ENCODE measurements at places on chromosomes 11 and 22. TPM values are rescaled to one million over a fixed set of nuclear protein-coding genes. Genes with fewer than 3 reads are reported as not detected.

The OR4C6 gene
- total RNA-seq: not detected

The NXPE4 gene
- not detected for total RNA-seq

The SLC22A12 gene
- total RNA-seq: not detected

The PRODH gene
- 3.6 TPM for total RNA-seq

The FAM83F gene
- total RNA-seq: under 0.01 TPM

The OR10S1 gene
- not detected for total RNA-seq

The INS gene
- not detected for total RNA-seq

The MS4A3 gene
- not detected for total RNA-seq

DNA sequence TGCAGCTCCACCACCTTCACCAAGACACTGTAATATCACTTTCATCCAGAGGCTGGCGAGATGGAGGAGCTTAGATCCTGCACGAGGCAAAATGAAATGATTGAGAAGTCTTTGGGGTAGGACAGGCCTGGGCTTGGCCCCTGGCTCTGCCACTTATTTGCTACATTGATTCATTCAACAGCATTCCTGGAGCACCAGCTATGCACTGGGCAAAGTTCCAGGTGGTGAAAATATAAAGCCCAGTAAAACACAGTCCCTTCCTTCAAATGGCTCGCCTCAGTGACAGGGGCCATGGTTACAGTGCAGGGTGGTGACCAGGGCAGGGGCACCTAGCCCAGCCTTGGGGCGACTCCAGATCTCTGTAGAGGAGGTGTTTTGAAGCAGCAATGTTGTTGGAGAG, 19.7 kb downstream of the ALX4 start:
- DNase-seq: no peak

DNA sequence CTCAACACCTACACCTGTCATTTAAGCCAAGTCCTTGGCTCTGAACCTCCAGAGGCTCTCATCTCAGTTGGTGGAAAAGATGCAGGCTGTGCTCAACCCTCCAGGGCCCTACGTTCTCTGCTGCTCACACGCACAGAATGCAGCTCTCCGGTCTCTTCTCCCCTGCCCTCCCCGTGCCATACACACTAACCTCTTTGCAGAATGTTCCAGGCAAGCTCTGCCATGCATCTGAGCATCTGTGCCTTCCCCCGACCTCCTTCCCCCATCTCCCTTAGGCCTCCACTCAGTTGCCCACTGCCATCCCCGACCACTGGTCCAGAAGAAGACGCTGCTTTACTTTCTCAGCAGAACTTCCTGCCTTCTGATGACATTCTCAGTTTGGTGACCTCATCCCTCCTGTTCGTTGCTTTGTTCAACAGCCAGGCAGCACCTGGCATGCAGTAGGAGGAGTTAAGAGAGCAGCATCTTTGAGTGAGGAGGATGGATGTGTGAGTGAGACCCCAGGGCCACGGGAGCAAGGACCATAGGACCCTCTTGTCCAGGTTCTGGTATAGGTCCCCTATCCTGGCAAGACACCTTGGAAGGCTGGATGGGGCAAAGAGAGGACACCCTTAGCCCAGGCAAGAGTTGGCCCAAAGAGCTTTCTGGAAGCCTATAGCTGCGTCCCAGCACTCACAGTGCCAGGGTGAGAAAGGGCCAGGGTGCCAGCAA, 598.0 kb downstream of the BRD1 start:
- no peak for DNase-seq

DNA sequence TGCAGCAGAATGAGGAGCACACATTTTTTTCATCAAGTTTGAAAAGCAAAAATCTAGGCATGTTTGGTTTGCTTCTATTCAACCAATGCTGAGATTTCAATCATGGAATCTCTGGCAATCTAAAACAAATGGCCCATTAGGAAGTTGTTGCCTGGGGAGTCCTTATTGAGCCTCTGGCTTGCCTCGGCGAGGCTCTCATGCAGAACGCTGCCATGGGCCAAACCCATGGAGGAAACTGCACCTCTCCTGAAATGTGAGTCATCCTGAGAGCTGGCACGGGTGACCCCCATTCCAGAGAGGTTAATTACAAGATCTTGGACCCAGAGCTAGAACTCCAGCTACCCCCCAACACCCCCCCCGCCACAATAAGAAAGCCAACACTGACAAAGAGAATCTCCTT, 80.7 kb downstream of the MN1 start:
- DNase-seq: no peak

- peak; percentile 39 for DNase-seq
Observed at GRCh38 chr22:23677701-23677995, 13.2 kb upstream of the RGL4 start.

DNA sequence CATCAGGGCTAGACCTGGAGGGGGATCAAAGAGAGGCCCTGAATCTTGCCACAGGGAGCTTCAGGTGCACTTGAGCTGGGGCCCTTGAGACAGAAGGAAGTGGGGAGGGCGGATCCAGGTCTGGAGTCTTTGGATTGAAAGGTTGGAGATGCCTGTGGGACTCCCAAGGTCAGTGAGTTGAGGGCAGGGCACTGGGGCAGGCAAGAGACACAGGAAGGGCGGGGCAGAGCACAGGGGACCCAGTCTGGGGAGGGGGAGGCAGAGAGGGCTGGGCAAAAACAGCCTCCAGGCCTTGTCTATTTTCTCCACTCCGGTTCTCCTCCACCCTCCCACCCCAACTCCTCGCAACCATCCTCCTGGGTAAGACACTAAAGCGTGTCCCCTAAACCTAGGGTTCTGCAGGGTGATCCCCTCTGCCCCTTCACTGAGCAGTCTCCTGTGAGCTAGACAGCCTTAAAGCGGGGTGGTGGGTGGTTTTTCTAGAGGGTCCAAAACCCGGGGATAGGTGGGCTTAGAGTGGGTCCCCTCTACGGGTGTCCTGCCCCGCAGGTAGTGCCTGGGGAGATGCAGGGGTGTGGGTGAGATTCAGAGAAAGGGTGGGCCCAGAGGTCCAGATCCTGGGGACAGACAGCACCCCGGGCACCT, 38.6 kb upstream of the CELSR1 start:
- peak; percentile 60 for DNase-seq

GRCh38 chr11:87603887-87604286, 566.2 kb downstream of the TMEM135 start:
- no peak for DNase-seq

- no peak for DNase-seq
Observed at GRCh38 chr22:31800065-31800464, 46.2 kb downstream of the DEPDC5 start.

GRCh38 chr22:32164075-32164860, 5.2 kb upstream of the C22orf42 start:
- DNase-seq: no peak

GRCh38 chr11:62439785-62440602, 21.2 kb downstream of the SCGB1A1 start:
- peak; percentile 87 for DNase-seq

- DNase-seq: no peak
Observed at GRCh38 chr11:100769617-100770016, 82.5 kb downstream of the ARHGAP42 start.

GRCh38 chr11:44282620-44283019, 27.3 kb downstream of the ALX4 start:
- DNase-seq: no peak

- DNase-seq: no peak
Observed at GRCh38 chr11:23023319-23023718, 163.0 kb upstream of the CCDC179 start.

DNA sequence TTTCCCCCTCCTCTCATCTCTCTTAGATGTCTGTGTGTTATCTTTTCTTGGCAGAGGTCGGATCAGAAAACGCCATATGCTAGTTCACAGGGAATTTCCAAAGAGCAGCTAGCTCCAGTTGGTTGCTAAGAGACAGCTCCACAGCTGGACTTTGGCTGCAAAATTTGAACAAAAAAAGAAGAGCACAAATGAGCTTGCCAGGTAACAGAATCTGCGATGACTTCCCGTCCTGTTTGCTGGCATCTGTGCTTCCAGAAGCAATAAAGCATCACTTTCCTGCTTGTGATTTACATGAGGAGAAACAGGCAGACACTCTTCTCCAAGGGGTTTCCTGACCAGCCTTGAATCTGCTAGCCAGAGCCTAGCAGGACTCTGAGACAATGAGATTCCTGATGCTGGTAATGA, 596.0 kb upstream of the B3GAT1 start:
- DNase-seq: no peak

- DNase-seq: no peak
Observed at GRCh38 chr22:48507595-48508350, 1319.9 kb downstream of the BRD1 start.
